ENCODE measurements at places on chromosomes 1 and 21.

GRCh38 chr1:6859415-6860343 is 74.4 kb downstream of the CAMTA1 start:
- peak; percentile 46 for DNase-seq

DNA sequence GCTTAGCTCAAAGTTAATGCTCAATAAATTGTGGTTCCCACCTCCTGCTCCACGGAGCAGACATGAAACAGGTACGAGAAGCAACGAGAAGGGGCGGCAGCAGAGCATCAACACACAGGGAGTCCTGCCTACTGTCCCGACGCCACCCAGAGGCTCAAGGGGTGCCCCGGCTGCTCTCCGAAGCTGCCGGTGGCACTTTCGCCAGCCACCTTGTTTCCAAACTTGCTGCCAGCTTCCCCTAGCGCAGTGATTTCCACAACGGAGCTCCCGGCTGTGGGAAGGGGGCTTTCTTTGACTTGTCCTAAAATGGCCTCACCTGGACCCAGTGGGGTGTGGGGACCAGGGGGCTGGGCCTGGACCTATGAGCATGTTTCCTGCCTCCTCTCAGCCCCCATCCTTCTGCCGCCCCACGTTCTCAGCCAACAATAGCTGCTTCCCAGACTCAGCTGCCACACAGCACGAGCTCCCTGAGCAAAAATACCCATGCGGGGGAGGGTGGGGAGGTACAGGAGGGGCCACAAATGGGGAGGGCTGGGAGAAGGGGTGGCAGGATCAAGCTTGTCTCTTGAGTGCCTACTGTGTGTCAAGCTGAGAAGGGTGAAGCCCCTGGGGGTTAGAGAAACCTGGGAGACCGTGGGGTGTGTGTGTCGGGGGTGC is 35.6 kb upstream of the ECE1 start:
- no peak for DNase-seq

DNA sequence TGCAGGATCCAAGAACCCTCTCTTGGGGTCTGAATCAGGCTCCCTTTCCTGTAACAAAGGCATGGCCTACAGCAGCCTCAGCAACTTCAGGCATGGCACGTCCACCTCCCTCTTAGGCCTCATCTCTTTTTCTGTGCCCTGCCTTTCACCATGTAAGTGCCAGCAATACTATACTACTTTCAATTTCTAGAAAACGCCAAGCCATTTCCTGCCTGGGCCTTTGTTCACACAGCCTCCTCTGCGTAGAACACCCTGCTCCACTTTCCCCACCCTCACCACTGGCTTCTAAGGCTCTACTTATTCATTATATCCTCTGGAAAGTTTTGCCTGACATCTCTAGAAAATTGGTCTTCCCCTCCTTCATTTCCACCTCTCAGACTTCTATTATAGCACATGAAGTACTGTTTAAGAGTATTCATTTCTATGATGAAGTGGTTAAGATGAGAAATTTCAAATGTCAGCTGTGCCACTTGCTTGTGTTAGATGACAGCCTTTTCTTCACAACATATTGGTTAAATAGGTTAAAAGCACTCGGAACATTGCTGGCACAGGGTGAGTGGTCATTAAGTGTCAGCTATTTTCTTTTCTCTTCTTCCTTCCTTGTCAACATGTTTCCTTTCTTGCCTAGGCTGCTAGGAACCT is 41.6 kb upstream of the VWA5B1 start:
- DNase-seq, result no peak

DNA sequence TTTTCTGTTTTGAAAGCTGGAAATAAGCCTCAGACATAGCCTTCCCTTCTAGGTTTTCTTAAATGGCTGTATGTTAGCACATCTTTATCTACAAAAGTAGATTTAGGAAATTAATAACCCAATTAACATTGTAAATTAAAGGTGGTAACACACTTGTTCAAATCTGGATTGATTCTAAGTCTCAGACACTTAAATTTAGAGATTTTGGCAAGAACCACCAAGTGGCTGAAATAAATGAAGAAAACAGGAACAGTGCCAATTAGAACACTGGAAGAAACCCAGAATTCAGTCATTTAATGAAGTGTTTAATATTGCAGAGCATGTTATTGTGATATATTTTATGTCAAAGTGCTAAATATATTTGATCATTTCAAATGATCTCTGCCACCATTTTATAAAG is 628.2 kb downstream of the USP25 start:
- no peak for DNase-seq

GRCh38 chr1:236354330-236355147 is 39.5 kb upstream of the EDARADD start:
- DNase-seq, result no peak

DNA sequence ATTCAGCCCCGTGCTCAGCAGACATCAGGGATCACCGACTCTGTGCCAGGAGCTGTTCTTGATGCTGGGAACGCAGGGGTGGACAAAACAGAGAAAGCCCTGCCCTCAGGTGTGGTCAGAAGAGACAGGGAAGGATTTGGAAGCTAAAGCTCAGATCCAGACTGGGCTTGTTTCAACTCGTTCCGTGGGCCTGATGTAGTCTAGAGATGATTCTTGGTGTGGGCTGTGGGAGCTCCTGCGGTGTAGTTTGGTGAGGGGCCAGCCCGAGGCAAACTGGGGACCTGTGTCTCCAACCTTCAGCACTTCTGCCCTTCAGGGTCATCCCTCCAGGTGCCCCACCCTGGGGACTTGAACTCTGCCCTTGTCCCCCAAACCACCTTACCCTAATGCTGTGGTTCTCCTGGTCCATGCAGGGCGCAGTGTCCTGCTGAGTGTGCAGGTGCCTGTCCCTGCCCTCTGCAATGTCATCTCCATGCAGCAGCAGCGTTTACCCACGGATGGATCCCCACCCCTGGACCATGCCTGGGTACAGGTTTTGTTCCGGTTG is 17.3 kb upstream of the ABCG1 start:
- no peak for DNase-seq

DNA sequence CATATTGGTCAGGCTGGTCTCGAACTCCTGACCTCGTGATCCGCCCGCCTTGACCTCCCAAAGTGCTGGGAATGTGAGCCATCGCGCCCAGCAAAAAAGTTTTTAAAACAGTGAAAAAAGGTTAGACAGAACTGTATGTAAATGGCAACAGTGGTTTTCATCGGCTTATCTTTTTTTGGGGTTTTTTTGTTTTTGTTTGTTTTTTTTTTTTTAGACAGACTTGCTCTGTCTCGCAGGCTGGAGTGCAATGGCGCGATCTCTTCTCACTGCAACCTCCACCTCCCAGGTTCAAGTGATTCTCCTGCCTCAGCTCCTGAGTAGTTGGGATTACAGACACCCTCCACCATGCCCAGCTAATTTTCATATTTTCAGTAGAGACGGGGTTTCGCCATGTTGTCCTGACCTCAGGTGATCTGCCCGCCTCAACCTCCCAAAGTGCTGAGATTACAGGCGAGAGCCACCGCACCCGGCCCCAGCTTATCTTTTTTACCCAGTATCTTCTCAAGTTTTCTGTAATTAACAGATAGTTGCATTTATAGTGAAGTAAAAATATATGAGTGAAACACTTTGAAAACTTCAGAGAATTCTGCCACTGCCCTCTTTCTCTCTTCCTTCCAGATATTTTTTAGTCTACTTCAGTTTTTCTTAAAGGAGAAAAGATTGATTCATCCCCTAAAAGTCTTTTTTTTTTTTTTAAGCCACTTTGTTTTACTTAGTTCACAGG is 13.1 kb downstream of the TIMM17A start:
- DNase-seq, result no peak

DNA sequence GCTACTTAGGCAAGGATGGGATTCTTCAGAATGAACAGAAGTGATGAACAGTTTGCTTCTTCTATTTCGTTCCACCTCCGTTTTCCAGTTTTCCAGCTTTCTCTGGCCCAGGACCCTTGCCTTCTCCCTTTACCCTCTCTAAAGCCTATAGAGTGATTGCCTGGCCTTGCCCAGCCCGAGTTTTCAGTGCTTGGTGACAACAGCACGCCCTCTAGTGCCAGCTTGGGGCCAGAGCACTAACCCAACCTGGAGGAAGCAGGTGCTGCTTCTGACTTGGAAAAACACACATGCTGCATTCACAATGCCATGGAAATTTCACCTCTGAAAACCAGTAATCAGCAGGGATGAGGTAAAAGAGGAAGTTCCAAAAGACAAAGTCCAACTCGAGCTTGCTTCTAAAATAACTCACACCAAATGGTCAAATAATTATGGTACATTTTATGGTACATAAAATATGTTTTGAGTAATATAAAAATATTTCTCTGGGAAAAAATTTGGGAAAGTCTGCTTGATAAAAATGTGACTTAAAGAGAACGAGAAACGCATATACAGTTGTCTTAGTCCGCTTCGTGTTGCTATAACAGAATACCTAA is 26.1 kb downstream of the UBE2T start:
- DNase-seq, result peak; percentile 71

- no peak for DNase-seq
Measured at GRCh38 chr1:42085596-42085995, 67.6 kb upstream of the GUCA2B start.

- DNase-seq, result no peak
Measured at GRCh38 chr1:90204023-90204590, 209.2 kb downstream of the ZNF326 start.

DNA sequence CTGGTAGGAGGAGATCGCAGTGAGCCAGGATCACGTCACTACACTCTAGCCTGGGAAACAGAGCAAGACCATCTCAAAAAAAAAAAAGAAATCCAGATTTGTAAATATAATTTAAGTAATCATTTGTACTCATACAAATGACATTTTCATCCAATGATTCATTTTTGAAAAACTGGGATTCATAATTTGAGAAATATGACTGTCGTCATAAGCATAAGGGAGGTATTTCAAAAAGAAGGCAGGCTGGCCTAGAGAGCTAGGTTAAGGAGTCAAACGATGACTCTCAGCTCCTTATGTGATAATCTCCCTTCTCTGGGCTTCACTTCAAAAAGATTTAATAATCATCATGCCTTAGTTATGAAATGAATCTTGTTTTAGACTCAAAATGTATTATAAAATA is 2.3 kb downstream of the GART start:
- no peak for DNase-seq

- no peak for DNase-seq
Measured at GRCh38 chr1:89753761-89754160, 67.1 kb upstream of the LRRC8D start.

DNA sequence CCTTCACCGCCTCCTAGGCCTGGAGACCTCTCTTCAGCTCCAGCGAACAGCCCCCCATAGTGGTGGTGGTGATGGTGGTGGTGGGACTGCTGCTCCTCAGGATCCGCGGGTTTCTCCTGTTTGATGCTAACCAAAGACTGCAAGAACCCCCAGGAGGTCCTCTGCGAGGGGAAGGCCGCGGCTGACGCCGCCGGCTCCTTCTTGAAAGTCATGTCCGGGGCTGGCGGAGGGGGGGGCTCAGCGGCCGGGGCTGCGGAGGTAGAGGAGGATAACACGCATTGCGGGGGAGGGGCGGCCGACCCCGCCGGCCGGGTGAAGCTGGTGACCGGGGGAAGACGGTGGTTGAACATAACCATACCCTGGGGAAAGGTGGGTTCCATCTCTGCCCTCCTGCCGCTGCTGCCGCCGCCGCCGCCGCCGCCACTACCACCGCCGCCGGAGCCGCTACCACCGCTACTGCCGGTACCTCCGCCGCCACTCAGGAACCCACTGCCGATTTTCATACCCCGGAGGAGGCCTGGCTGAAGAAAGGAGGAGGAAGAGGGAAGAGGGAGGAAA is 554 bp downstream of the ZNF281 start:
- DNase-seq, result no peak

- DNase-seq, result no peak
Measured at GRCh38 chr1:6348511-6349191, 44.9 kb downstream of the ACOT7 start.

DNA sequence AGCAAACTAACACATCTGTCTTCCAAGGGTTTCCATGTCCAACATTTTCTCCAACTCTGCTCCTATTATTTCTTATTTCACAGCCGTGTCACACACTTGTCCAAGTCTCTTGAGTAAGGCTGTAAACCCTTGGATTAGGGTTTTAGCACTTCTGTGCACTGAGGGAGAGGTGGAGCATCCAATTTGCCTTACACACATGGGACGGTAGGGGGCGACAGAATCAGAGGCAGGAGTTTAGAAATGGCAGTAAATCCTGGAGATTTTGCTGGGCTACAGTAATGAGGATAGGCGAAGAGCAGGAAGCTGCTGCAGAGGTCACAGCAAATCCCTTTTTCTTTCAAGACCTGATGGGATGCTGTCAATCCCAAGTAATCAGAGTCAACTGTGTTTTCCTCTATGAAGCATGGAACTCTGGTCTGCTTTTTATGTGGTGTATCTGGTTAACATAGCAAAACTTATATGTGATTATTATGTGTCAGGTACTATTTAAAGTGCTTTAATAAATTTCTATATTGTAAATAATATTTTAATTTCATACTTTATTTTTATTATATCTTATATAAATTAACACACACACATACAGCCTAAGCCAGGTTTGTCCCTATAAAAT is 15.4 kb upstream of the LCE5A start:
- no peak for DNase-seq

DNA sequence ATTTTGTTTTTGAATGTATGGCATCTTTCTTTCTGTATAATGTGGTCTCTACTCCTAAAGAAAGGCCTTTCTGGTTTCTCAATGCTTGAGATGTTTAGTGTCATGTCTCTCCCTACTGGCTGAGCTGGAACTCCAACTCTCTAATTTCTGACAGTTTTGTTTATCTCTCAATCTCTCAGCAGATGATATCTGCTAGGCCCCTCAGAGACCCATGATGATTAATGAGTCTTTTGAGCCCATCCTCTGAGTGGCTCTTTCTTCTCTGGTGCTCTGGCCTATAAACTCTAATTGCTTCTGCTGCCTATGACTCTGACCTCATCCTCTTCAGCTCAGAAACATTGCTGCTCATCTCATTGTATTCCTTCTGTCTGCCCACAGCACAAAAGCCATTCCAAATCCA is 46.6 kb downstream of the CRB1 start:
- DNase-seq, result no peak

DNA sequence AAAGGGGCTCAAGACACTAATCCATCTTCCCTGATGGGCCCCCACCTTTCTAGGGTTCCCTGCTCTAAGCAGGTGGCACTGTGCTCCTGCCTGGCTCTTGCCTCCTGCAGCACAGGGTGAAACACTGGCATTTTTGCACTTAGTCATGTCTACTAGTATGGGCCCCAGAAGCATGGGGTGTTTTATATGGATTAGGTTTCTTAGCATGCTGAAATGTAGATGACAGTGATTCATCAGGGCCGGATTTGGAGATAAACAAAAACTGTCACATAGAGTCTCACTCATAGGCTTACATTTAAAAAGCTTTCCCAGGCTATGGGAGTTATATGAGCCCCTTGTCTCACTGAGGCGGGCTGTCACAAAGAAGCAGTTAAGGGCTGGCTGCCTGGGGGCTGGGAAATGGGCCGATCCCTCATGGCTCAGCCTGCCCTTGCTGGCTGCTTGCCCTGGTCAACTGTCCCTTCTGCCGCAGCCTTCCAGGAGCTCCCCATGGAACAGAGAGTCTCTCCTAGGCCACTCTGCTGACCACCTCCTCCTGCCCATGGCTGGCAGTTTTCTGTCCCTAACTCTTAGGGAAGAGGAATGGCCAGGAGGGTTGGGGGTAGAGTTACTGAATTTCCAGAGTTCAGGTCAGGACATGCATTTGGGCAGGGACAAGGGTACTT is 6.5 kb downstream of the GALNT2 start:
- DNase-seq, result no peak

GRCh38 chr1:171742577-171742922 is 685 bp upstream of the VAMP4 start:
- DNase-seq, result no peak
